ENCODE measurements at places on chromosomes 2 and 18.

GRCh38 chr2:235402422-235402821, 91.4 kb upstream of the AGAP1 start:
- no peak for DNase-seq

DNA sequence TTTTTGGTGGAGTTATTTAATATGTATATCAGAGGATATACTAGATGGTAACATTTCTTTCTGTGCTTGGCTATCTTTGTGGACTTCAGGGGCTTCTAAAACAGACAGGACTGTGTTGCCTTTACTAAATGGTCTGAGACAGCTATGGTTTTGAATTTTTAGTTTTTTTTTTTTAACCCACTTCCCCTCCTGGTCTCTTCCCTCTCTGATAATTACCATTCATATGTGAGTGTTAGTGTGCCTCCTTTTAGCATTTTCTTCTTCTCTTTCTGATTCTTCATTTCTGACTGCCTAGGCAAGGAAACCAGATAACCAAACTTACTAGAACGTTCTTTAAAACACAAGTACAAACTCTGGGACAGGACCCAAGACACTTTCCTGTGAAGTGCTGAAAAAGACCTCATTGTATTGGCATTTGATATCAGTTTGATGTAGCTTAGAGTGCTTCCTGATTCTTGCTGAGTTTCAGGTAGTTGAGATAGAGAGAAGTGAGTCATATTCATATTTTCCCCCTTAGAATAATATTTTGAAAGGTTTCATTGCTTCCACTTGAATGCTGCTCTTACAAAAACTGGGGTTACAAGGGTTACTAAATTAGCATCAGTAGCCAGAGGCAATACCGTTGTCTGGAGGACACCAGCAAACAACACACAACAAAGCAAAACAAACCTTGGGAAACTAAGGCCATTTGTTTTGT, 52.7 kb downstream of the SMAD4 start:
- DNase-seq, result no peak

DNA sequence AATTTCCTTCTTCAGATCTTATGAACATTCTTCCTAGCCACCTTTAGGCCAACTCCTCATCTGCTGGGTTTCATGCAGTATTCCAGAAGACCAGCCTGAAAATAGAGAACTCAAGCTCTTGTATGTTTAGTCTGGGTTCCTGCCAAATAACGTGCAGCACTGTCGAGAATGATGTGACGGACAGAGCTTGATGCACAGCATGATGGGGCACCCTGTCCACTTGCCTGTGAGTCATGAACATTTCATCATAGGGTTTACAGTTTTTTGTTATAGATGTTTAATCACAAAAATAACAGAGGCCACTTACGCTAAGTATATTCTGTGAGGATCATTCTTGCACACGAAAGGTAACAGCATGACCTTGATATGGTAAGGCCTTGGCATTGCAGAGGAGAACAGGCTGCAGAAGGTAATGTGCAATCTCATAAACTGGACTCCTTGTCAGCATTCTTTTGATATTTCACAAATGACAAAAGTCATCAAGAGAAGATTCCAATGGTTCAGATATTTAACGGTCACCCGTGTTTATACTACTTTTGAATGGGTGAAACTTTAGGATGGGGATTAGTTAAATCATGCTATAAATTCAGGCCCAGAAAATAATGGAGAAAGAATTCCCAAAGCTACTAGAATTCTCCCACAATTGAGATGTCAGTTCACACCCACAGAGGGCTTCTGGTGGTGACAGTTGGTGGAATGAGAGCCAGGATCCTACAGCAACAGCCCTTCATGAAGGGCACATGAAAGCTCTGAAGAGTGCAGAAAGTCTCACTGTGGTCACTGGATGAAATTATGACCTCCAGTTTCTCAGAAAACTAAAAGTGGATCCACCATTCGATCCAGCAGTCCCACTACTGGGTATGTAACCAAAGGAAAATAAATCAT, 396.1 kb upstream of the RAB12 start:
- no peak for DNase-seq

DNA sequence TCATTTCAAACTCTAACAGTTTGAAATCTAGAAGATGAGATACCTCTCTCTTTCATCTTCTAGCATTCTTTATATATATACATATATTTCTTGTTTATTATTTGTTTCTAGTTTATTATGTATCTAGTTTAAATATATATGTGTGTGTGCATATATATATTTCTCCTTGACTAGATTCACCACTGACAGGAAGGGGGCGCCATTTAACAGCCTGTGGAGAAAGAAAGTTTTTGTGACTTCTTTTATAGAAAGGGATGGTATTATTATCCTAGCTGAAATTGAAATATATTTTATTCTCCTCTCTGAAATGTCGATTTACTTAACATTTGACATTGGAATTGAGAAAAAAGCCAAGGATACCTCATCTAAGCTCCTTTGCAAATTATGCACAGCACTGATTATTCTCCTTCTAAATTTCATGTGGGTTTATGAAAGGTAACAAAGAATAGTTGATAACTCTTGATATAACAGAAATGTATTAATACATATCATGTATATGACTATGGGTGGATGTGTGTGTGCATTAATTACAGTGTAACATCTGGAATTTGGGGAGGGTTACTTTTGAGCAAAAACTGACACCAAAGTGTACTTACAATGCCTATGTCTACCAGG, 160.7 kb upstream of the NT5C1B start:
- no peak for DNase-seq

Data from stimulated activated CD8-positive, alpha-beta memory T cell treated with anti-CD3 and anti-CD28 coated beads, Interleukin-7, amount 100 ng/mL, for 48 hours (primary cell).